ENCODE measurements at places on chromosomes 6 and 20.

DNA sequence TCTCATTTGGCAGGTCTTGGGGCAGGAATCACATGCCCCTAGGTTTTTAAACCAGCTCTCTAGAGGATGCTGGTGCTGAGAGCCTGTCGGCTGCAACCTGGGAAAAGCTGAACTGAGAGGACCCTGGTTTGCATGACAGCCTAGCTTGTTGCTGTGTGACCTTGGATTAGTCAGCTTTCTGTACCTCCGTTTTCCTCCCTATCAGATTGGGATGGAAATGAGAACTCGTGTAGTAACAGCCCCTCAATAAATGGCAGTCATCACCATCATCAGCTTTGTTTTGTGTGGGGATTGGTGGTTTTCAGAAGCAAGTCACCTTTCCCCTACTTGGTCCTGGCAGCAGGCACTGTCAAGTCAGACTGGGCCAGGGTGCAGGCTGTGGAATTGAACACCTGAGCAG lies 75.2 kb upstream of the MYL9 start:
- no peak for DNase-seq

DNA sequence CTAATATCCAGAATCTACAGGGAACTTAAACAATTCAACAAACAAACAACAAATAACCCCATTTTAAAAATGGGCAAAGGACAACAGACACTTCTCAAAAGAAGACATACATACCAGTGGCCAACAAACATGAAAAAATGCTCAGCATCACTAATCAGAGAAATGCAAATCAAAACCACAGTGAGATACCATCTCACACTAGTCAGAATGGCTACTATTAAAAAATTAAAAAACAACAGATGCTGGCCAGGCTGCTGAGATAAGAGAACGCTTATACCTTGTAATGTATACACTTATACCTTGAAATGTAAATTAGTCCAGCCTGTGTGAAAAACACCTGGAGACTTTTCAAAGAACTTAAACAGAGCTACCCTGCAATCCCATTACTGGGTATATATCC lies 166.8 kb downstream of the IBTK start:
- DNase-seq, result no peak

GRCh38 chr20:12455148-12455547 lies 537.5 kb downstream of the BTBD3 start:
- no peak for DNase-seq

GRCh38 chr6:150690681-150691080 lies 91.0 kb downstream of the PLEKHG1 start:
- no peak for DNase-seq

Data from uterus (tissue), 4 donors.